Stimulated activated CD8-positive, alpha-beta memory T cell treated with anti-CD3 and anti-CD28 coated beads, Interleukin-15, amount 100 ng/mL, for 24 hours (primary cell): ENCODE measurements at places on chromosomes 5 and 9.

- DNase-seq = no peak
Observed at GRCh38 chr5:133163839-133164238, 112.0 kb downstream of the HSPA4 start.

GRCh38 chr5:168123631-168124528 lies 167.6 kb upstream of the WWC1 start:
- no peak for DNase-seq

DNA sequence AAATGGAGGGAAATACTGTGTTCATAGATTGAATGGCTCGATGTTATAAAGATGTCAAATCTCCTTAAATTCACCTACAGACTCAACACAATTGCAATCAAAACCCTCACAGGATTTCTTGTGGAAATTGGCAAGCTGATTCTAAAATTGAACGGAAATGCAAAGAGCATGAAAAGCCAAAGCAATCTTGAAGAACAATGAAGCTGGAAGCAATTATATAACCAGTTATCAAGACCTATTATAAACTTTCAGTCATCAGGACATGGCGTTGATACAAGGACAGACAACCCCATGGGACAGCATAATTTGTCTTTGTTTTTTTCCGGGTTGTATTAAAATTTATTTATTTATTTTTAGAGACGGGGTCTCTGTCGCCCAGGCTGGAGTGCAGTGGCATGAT lies 53.5 kb upstream of the OTULINL start:
- no peak for DNase-seq

DNA sequence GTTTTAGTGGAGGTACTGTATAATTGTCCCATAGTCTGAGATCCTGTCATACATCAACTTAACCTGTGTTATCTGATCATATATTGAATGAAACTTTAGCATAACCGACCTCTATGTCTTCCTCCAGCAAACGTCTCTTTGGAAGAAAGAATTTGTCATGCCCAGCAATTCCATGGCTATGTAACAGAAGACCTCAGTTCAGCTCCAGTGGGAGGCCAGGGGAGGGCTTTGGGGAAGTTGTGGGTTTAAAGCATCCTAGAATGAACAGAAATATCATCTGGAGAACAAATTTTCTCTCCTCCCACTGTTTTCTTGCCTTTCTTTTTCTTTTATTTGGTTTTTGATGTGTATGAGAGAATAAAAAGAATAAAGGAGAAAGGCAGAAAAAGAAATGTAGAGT lies 164.5 kb downstream of the GAS1 start:
- DNase-seq = no peak

- no peak for DNase-seq
Observed at GRCh38 chr5:173029499-173029921, 26.6 kb upstream of the CREBRF start.

- DNase-seq = no peak
Observed at GRCh38 chr5:94748212-94748611, 129.7 kb downstream of the SLF1 start.

DNA sequence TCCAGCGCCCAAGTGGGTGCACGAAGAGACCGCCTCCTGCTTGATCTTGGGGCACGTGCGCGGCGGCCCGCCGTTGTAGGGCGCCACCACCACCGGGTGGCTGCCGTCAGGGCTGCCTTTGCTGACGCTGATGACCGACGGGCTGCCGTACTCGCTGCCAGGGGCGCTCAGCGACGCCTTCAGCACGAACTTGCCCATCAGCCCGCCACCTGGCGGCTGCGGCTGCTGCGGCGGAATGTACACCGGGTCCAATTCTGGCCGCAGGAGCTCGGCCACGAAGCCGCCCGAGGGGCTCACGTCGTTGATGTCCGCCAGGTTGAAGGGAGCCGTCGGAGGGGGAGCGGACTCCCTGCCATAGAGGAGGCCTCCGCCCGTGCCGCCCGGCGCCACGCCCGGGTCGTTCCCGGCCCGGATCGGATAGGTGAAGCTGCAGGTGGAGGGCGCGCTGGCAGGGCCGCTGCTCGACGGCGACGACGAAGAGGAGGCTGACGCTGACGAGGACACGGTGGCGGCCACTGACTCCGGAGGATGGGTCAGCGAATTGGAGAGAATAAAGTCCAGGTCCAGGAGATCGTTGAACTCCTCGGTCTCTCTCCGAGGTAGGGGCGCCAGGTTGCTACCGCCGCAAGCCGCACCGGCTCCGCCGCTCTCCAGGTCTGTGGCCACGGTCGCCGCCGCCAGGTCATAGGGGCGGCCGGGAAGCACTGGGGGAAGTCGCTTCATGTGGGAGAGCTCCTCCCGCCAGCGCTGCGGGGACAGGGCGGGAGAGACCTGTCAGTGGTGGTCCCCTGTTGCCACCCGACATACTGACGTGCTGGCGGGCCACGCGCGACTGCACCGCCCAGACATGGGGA lies 1.8 kb downstream of the KLF4 start:
- no peak for DNase-seq

GRCh38 chr5:82639393-82640144 lies 361.4 kb upstream of the RPS23 start:
- no peak for DNase-seq
